ENCODE measurements at places on chromosomes 12 and 14.
A peak's percentile ranks its signal among the peaks of the same experiment; 100 is the strongest.

- no peak overlapping the region for H3K4me3 ChIP-seq
- no peaks in the 10 kb centered on the region for H3K36me3 ChIP-seq
- H3K27me3 ChIP-seq, result no peaks in the 10 kb centered on the region
- H3K27ac ChIP-seq, result no peak overlapping the region
These were observed 557.6 kb downstream of the PRKD1 start for GRCh38 chr14:29370024-29370423.

GRCh38 chr14:104707608-104708595 is 16.1 kb upstream of the ADSS1 start:
- DNase-seq, result no peak
- H3K4me3 ChIP-seq, result no peak overlapping the region
- H3K27ac ChIP-seq, result no peak overlapping the region
- no peaks in the 10 kb centered on the region for H3K36me3 ChIP-seq

- no peak overlapping the region for H3K4me3 ChIP-seq
- H3K4me1 ChIP-seq, result no peaks in the 10 kb centered on the region
- no peaks in the 10 kb centered on the region for H3K36me3 ChIP-seq
- H3K27ac ChIP-seq, result no peak overlapping the region
These were observed 334.4 kb downstream of the ADGRD1 start for GRCh38 chr12:131287938-131288764.

DNA sequence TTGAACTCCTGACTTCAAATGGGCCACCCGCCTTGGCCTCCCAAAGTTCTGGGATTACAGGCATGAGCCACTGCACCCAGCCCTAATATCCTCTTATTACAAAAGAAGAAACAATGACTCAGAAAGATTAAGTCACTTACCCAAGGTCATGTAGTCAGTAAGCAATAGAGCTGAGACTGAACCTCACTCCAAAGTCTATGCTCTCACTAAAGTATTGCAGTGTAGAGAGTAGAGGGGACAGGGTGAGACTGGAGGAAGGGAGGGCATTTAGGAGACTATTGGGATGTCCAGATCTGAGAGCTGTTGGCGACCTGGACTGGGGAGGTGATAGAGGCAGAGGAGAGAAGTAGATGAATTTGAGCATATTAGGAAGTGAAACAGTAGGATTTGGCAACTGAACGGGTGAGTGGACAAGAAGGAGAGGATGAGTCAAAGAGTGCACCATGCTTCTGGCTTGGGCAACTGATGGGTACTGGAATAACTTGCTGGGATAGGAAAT is 11.8 kb downstream of the P2RX7 start:
- no peaks in the 10 kb centered on the region for H3K36me3 ChIP-seq
- DNase-seq, result no peak
- H3K4me3 ChIP-seq, result no peak overlapping the region
- peak overlapping the region; percentile 44 for H3K27ac ChIP-seq
- no peaks in the 10 kb centered on the region for H3K27me3 ChIP-seq
- peaks cover 19% of the 10 kb centered on the region for H3K4me1 ChIP-seq

- no peaks in the 10 kb centered on the region for H3K27me3 ChIP-seq
- no peak overlapping the region for H3K27ac ChIP-seq
- no peak overlapping the region for H3K4me3 ChIP-seq
- H3K36me3 ChIP-seq, result no peaks in the 10 kb centered on the region
These were observed 191.2 kb upstream of the PLXNC1 start for GRCh38 chr12:93957168-93957567.

- no peak overlapping the region for H3K27ac ChIP-seq
- DNase-seq, result no peak
- H3K36me3 ChIP-seq, result no peaks in the 10 kb centered on the region
- H3K4me3 ChIP-seq, result no peak overlapping the region
These were observed 1.0 kb upstream of the ANG start for GRCh38 chr14:20687362-20688166.
